ENCODE measurements at places on chromosomes 2 and 18.

GRCh38 chr2:94979406-94980375 lies 45.8 kb upstream of the MAL start:
- no peak for DNase-seq

DNA sequence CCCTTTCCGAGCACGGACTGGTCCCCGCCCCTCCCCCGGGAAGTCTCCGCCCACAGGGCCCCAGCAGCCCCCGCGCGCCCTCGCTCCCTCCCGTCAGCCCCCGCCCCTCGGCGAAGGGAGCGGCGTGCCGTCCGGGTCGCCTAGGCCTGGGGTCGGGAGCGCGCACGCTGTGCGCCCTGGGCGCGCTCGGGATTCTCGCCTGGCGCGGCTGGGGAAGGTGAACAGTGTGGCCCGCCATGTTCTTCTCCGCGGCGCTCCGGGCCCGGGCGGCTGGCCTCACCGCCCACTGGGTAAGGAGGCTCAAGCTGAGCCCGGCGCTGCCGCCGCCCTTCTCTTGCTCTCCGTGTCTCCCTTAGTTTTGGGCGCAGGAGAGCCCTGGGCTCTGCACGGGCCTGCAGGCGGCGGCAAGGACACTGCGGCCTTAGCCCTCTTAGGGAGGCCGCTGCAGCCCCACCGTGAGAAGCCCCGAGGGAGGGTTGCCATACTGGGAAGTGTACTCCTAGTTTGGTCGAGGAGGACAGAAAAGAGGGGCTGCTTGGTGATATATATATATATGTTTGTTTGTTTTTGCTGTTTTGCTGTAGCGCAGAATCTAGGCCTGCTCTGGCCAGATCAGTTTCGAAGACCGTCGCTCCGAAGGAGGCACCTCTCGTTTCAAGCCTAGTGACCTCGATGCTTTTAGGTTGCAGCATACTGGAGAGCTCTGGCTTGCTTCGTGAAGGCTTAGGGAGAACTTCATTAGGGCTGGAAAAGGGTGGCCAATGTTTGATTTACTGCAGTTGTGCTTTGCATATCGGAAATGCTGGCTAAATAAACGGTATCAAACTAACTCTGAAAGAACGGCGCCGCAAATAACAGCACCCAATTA lies at the start of gene NDUFV2:
TSS of gene NDUFV2 (plus strand) at position 192 of the 868 bp plus-strand sequence. CDS start at position 237, 45 bp downstream.
- peak; percentile 98 for DNase-seq

DNA sequence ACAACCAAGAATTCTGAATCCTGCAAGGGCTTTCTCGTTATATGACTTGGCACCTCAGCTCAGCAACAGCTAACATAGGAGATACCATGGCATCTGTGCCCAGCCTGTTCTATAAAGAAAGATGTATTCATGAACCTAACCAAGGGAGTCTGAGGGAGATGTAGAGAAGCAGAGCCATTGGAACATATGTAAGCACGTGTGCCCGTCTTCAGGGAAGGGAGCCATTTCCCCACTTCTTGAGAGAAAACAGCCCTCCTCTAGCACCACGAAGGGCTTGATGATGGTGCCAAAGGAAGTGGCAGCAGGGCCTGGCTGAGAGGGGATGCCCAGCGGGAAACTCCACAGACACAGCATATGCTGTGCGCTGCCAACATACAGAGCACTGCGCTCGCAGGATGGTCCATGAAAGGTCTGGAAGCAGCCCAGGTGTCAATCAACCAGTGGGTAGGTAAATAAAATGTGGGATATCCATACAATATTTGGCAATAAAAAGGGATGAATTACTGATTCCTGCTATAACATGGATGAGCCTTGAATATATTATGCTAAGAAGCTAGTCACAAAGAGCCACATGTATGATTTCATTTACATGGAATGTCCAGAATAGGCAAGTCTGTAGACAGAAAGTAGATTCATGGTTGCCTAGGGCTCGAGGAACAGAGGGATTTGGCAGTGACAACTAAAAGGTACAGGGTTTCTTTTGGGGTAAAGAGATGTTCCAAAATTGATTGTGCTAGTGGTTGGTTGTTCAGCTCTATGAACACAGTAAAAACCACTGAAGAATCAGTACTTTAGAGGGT lies 16.1 kb downstream of the TMEM247 start:
- no peak for DNase-seq

DNA sequence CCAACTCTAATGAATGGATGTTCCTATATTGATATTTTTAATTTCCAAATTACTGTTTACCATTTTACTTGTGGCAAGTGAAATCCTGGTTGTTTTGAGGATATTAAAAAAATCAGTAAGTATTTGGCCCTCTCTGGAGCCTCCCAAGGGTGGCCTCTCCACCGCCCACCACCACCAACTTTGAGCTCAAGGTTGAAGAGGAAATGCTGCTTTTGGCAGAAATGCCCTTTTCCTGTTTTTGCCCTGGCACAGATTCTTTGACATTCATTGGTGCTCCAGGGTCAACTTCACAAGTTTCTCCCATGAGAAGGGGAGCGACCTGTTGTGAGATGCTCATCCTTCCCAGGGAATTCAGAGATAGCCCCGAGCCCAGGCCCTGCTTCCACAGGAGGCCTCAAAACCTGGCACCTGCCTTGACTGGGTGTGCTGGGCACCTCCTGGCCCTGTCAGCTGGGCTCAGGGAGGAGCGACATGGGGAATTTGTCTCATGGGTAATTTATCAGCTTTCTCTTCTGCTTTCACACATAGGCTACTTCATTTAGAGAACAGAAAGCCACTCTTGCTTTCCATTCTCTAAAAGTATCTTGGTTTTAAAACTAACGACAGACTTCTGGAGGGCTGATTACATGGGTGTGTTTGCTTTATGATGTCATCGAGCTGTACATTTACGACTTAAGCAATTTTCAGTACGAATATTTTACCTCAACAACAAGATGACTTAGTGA lies 6.9 kb downstream of the CD8A start:
- no peak for DNase-seq

- no peak for DNase-seq
Observed at GRCh38 chr2:207747653-207748560, 21.8 kb downstream of the FZD5 start.

- no peak for DNase-seq
Observed at GRCh38 chr2:127015106-127015910, 91.6 kb downstream of the BIN1 start.

DNA sequence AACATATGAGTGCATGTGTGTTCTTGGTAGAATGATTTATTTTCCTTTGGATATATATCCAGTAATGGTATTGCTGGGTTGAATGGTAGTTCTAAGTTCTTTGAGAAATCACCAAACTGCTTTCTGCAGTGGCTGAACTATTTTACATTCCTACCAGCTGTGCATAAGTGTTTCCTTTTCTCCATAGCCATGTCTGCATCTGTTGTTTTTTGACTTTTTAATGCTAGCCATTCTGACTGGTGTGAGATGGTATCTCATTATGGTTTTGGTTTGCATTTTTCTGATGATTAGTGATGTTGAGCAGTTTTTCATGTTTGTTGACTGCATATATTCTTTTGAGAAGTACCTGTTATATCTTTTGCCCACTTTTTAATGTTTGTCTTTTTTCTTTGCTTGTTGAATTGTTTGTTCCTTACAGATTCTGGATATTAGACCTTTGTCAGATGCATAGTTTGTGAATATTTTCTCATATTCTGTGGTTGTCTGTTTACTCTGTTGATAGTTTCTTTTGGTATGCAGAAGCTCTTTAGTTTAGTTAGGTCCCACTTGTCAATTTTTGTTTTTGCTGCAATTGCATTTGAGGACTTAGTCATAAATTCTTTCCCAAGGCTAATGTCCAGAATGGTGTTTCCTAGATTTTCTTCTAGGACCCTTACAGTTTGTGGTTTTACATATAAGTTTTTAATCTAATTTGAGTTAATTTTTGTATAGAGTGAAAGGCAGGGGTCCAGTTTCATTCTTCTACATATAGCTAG lies 17.6 kb upstream of the KCNE4 start:
- no peak for DNase-seq

DNA sequence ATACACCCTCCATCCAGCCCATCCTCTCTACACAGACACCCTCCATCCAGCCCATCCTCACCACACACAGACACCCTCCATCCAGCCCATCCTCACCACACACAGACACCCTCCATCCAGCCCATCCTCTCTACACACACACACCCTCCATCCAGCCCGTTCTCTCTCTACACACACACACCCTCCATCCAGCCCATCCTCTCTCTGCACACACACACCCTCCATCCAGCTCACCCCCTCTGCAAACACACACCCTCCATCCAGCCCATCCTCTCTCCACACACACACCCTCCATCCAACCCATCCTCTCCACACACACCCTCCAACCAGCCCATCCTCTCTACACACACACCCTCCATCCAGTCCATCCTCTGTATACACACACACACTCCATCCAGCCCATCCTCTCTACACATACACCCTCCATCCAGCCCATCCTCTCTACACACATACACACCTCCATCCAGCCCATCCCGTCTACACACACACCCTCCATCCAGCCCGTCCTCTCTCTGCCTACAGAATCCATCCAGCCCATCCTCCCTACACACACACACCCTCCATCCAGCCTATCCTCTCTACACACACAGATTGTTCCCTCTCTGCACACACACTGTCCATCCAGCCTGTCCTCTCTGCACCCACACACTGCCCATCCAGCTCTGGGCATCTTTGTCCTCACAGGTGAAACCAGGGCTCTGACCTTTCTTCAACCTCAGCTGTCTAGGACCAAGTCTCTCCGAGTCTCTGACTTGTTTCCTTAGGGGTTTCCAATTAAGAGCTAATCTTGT lies 81.2 kb downstream of the EIPR1 start:
- no peak for DNase-seq

DNA sequence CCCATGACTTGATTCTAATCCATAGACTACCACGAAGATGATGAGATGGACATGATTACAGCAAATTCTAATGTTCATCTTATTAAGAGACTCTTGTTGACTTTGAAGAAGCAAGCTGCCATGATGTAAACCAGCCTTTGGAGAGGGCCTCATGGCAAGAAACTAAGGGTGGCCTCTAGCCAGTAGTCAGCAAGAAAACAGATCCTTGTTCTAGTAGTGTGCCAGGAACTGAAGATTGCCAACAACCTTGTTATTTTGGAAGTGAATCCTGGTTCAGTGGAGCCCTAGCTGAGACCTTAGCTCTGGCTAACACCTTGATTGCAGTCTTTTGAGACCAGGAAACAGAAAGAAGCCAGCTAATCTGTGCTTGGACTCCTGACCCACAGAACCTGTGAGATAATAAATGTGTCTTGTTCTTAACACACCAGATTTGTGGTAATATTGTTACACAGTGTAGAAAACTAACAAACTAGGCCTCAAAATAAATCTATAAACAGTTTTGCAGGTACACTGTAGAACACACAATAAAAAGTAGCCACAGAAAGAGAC lies 10.0 kb downstream of the PHOSPHO2 start:
- no peak for DNase-seq

DNA sequence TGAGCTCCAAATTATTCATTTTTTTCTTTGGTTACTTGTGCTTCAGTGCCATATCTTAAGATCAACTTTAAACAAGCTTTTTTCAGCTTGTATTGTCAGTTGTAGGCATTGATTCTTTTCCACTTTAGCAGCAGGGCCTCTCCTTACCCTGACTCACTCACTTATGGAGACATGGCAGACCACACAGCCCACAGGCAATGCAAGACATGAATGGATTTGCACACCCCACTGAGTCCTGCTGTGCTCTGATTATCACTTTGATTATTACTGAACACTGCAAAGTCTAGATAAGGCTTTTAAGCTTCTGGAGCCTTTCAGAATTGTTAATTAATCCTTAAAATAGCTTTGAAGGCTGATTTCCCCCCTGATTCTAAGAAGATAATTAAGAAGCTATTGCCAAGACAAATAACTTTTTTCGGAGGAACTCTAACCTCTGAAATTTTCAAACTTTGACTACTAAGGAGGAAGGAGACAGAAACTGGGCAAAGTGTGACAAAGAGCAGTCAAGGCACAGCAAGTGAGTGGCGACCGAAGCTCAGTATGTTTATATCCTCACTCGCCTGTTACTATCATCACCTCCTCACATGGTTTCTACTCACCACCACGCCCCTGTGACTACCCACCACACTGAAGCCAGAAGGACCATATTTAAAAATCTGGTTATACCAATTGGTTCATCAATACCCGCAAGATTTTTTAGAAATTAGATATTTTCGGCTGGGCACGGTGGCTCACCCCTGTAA lies 43.3 kb downstream of the CACNB4 start:
- DNase-seq = no peak

GRCh38 chr2:175766880-175767279 lies 235.2 kb downstream of the LNPK start:
- DNase-seq = no peak

DNA sequence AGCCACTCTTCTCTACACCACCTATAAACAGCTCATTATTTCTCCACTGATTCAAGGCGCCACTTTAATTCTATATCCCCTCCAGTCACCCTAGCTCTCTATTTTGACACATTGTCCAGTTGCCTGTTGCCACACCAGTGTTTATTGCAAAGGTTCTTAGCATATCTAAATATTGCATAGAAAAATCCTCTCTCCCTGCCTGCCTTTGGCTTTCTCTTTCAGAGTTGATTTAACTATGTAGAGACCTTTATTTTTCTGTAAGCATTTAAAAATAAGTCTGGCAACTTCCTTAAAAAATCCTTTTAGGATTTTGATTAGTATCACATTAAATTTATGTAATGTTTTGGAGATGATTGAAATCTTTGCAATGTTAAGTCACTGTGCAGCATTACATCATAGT lies 47.9 kb upstream of the B3GNT7 start:
- no peak for DNase-seq

- DNase-seq = no peak
Observed at GRCh38 chr18:58353581-58353980, 275.3 kb downstream of the ALPK2 start.

DNA sequence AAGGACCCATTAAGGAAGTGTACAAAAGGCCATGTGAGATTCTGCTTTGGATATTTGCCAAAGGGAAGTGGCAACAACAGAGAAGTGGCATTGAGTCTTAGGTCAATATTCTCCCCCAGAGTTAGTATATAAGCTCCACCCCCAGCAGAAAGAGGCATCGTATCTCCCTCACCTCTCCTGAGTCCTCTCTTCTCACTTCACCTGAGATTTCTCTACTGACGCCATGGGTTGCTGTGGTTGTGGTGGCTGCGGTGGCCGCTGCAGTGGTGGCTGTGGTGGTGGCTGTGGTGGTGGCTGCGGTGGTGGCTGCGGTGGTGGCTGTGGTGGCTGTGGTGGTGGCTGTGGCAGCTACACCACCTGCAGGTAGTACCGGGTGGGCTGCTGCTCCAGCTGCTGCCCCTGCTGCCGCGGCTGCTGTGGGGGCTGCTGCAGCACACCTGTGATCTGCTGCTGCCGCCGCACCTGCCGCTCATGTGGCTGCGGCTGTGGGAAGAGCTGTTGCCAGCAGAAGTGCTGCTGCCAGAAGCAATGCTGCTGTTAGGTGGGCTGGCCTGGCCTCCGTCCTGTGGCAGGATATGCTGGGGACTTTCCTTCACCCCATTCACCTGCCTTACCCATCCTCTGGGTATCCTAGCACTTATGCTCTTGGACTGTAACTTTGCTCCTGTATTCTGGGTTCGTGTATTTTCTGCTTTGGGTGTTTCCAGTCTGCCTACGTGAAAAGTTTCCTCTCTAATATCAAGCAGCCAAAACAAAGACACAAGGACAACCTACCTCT lies 5.9 kb downstream of the SCYGR3 start:
- no peak for DNase-seq
